ENCODE measurements at places on chromosomes 2 and 18. TPM values are rescaled to one million over a fixed set of nuclear protein-coding genes. Genes with fewer than 3 reads are reported as not detected.
A peak's percentile ranks its signal among the peaks of the same experiment; 100 is the strongest.

DNA sequence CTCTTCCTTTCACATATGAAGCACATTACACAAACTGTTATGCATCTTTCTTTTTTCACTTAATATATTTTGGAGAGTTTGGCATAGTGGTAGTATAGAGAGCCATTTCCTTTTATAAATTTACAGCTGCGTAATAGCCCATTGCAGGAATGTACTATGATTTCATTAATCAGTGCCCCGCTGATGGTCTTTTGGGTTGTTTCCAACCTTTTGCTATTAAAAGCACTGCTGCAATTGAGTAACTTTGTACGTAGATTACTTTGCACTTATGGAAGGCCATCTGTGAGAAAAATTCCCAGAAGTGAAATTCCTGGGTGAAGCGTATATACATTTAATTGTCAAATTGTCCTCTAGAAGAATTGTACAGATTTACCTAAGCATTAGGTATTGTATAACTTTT lies 565.3 kb upstream of the ZNF804A start:
- DNase-seq = no peak

DNA sequence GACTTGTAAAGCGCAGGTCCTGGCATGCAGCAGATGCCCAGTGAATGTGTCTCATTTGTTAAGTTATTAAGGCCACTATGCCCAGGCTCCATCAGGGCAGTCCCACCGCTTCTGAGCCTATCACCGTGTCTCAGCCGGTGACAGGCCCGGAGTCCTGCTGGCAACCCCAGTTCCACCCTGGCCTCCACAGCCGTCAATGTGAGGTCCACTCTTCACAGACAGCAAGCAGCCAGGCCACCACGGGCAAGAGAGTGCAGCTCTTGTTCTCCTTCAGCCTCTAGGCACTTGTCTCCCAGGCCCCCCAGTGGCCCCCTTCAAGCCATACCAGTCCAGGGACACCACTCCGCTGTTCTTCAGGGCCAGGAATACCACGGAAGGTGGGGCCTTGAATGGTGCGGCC lies 22.6 kb downstream of the CFAP65 start:
- DNase-seq = no peak

GRCh38 chr2:102368461-102369109 lies 13.0 kb downstream of the IL18R1 start:
- peak; percentile 61 for DNase-seq

DNA sequence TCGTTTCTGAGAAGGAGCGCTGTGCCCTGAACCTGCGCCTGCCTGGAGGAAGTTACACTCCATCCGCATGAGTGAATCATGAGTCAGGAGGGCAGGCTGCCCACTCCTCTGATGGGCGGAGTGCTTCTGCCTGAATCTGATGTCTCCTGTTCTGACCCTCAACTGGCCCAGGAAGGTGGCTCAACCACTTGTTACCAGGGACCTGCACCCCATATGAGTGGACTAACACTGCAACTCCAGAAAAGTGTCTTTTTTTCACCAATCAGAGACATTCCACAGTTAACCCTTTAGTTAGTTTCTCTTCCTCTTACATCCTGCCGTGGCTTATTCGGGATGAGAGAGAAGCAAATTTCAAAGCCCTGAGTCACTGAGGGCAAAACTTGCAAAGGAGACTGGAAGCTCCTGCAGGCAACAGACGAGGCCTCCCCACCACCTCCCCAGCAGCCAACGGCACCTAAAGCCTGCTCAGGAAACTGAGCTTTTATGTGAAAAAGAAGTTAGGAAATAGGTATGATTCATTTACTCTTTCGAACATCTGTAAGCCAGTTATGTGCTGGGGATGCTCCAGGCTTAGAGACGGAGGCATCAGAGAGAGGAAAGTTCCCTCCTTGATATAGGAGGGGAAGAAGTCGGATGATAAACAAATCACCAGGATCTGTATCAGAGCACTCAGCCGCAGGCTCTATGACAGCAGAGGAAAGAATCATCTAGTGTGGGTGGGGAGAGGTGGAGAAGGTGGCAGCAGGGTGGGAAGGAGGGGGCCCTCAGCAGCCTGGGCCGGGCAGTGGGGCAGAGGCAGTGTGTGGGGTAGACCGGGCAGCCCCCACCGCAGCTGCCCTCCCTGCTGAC lies 30.9 kb downstream of the MBP start:
- peak; percentile 90 for DNase-seq

DNA sequence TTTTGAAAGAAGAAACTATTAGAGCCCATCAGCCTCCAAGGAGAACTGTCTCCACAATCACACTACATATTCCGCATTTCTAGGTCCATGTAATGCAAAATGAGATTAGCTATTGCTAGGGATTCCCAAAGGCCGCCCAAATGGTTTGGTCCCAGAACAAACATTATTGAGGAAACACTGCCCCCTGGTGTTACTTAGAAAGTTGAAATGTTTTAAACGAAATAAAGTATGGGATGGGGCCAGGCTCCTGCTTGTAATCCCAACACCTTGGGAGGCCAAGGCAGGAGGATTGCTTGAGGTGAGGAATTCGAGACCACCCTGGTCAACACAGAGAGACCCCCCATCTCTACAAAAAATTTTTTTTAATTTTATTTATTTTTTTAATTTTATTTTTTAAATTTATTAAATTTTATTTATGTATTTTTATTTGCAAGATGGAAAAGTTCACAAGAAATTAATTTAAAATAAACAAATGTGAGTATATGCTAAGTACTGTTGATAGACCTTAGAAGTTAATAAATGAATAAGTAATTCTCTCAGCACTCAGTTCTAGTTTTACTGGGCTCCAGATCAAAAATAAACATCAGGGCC lies 5.5 kb downstream of the NHEJ1 start:
- DNase-seq = no peak

GRCh38 chr2:212117926-212118325 lies 420.7 kb downstream of the ERBB4 start:
- no peak for DNase-seq

- DNase-seq = no peak
Observed at GRCh38 chr2:99421469-99421868, 68.3 kb downstream of the REV1 start.

- DNase-seq = no peak
Observed at GRCh38 chr2:9137379-9138150, 69.0 kb upstream of the ASAP2 start.

DNA sequence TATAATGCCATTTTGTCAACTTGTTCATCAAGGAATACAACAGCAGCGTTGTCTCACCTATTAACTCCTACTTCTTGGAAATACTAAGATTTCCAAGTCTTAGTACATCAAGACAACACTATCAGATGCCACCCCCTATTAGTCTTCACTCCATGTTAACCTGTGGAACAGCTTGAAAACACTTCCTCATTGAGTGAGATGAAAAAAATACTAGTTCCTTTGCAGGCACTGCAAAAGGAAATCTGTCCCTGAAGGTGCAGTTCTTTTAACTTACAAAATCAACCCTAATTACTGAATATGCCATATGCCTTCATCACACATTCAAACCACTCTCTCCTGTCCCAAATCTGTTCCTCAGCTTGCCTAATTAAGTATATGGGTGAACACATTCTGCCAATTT lies 4.0 kb downstream of the CWC22 start:
- no peak for DNase-seq

DNA sequence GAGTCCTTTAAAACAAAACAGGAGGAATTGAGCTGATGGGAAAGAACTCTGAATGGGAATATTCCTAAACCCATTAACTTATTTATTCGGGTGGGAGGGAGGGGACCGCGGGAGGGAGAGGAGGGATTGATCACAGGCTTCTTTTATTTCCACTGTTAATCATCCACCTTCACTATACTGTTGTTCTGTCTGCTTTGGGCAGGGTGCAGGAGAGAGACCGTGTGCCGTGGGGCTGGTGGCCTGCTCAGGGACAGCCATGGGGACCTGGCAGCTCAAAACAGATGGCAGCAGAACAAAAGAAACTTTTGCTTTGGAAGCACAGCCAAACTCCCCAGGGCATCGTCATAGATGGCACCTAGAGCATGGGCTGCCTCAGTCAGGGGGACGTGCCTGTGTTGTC lies 195.3 kb downstream of the MGAT5 start:
- DNase-seq = no peak

DNA sequence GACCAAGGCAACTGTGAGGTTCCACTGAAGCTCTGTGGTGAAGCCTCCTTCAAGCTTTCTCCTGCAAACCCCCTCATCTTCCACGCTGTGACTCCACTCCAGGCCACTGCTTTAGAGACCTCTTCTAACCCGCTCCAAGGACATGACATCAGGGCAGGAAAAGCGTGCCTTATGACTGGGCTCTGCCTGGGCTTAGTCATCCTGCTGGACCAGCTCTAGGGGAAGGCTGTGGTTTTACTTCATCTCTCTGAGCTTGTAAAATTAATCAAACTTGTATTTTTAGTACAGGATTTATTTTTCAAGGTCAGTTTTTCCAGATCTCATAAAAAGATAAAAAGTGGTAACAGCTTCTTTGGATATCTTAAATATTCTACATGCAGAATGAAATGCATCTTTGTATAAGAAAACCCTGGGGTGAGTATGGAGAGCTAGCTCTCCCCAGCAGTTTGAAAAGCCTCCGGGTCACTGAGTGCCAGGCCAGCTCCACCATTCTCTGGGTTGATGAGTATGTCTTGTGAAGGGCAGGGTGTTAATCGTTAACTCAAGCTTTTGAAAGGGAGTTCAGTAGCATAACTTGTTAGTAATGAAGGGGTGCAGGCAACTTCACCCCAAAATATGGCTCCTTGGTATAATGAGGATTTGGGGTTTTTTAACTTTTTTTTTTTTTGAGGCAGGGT lies 33.1 kb upstream of the YPEL5 start:
- DNase-seq = no peak

DNA sequence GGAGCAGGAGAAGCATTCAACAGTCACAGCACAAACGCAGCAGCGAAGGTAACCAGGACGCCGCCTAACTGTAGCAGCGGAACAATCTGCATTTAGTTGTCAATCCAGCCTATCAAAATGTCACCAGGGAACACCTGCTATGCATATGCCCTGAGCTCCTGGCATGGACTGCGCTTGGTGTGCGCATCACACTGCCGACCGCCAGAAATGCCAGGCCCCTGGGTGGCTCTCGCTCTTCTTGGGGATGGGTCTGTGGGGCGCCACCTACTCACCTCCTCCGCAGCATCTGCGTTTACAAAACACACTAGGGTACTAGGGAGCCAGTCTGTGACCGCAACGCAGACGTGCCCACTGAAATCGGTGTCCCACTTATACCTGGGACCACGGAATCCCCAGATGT lies 31.7 kb downstream of the ZNF516 start:
- no peak for DNase-seq

DNA sequence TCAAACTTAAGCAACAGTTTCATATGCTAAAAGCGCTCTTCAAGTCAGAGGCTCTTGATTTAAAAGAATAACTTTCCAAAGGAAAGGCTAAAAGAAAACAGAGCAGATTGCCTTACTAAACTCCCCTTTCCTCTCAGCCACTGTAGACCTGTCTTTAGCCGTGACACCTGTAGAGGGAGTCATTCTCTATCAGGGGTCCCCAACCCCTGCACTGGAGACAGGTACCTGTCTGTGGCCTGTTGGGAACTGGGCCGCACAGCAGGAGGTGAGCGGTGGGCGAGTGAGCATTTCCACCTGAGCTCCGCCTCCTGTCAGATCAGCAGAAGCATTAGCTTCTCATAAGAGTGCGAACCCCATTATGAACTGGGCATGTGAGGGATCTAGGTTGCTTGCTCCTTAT lies 9.6 kb downstream of the SLC14A1 start:
- no peak for DNase-seq

- DNase-seq = no peak
Observed at GRCh38 chr2:191443446-191443845, 198.2 kb downstream of the MYO1B start.

DNA sequence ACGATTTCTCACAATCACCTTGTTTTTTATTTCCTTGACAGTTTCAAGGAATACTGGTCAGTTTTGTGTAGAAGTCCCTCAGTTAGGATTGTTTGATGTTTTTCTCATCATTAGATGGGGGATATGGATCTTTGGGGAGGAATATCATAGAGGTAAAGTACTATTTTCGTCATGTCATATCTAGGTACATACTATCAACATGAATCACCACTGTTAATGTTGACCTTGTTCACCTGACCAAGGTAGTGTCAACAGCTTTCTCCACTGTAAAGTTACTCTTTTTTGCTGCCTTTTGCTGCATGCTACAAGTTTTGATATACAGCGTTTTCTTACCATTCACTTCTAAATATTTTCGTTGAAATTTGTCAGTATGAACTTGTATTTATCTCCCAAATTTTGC lies 32.7 kb downstream of the NLRC4 start:
- DNase-seq = no peak

DNA sequence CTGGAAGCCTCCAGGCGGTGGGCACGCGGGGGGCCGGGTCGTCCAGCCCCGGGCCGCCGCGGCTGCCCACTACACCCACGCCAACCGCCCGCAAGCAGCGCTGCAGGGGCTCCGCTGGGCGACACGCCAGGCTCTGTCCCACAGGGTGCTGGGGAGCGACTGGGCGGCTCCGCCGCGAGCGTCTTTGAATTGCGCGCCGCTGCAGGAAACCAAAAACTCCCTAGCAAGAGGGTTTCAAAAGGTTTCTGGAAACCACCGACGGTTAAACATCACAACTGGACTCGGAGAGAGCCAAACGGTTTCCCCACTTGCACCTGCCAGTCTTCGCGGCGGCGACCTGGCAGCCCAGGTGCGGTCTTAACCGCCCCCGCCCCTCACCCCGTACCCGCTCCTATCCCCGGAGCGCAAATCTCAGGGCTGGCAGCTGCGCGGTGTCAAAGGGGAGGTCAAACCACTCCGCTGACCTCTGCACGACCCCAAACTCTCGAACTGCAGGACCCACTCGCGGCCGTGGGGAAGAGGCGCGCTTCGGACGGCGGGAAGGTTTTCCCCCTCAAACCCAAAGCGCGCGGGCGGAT lies 1.0 kb downstream of the CXCR4 start:
- DNase-seq = no peak

GRCh38 chr2:138267902-138268254 lies 233.7 kb upstream of the SPOPL start:
- DNase-seq = no peak

- peak; percentile 84 for DNase-seq
Observed at GRCh38 chr18:59070181-59070912, 69.3 kb upstream of the SEC11C start.

DNA sequence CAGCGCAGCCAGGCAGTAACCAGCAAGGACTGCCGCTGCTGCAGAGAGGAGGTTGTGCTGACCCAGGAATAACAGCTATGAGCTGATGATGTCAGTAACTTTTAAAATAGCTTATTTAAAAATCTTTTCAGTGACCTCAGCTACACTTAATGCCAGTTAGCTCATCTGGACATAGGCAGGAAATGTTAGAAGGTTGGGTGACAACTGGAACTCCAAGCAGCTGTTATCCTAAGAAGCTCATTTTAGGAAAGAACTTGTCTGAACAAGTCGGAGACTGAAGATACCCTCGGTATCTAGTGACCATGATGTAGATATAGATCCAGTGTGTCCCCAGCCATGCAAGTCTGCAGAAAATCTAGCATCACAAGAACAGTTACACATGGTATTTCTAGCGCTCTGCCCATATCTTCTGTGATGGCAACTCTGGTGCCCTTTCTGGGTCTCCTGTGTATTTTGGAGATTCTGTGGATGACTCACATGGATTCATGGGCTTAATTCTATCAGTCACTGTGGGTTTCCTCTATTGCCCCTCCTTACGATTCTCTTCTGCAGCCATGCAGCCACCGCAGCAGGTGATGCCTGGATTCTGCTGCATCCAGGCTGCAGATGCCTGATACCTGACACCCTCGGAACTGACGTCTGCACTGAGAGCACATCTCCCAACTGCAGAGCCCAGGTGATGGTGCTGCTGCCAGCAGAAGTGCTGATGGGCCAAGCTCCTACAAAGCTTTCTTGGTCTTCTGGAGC lies 19.8 kb upstream of the PLEK start:
- DNase-seq = no peak

LCT gene
- polyA plus RNA-seq = 0.23 TPM

COLEC11 gene
- 3.7 TPM for polyA plus RNA-seq

ATP6V1B1 gene
- polyA plus RNA-seq = 4.8 TPM

PSTPIP2 gene
- polyA plus RNA-seq = 7.9 TPM

COBLL1 gene
- polyA plus RNA-seq = 23.1 TPM

SNTG2 gene
- polyA plus RNA-seq = 0.31 TPM

IGFBP2 gene
- polyA plus RNA-seq = 133 TPM
